Retinal pigment epithelial cell (primary cell): ENCODE measurements at places on chromosomes 3 and 15.

DNA sequence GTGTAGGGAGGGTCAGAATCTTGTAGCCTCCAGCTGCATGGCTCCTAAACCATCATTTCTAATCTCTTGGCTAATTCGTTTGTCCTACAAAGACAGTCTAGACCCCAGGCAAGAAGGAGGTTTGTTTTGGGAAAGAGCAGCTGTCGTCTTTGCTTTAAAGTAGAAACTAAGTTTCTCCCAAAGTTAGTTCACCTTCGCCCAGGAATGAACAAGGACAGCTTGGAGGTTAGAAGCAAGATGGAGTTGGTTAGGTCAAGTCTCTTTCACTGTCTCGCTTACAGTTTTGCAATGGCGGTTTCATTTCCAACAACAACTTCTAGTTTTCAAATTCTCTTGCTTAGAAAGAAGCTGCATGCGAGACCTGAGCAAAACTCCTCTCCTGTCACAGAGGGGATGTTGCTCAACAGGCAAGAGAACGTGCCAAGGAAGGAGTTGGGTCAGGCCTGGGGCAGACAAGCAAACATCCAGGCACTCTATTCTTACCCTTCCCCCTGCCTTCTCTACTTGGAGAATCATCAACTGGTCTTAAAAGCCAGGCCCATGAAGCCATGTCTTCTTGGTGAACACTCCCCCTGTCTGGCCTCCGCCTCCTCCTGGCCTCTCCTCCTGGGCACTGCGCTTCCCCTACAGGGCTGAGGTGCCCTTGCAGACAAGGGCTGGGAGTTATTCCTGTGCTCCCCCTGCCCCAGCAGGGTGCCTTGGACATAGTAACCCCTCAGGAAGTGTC lies 57.6 kb downstream of the TMEM44 start:
- DNase-seq, result no peak

DNA sequence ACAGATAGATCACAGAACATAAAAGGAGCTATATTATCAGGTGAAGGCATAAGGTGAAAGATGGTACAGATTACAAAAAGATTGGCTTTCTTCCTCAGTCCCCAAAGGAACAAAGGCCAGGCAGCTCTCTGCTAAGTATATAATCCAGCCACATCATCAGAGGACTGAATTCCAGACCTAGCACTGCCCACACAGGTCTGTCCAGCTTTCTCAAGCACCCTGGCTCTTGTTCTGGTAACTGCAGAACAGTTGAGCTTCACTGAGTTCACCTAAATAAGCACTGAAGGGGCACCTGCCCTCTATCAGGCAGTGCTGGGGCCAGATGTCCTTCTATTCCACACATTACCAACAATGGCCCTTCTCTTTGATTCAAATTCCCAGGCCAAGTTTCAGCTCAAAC lies 6.3 kb downstream of the DUOXA1 start:
- DNase-seq, result no peak

DNA sequence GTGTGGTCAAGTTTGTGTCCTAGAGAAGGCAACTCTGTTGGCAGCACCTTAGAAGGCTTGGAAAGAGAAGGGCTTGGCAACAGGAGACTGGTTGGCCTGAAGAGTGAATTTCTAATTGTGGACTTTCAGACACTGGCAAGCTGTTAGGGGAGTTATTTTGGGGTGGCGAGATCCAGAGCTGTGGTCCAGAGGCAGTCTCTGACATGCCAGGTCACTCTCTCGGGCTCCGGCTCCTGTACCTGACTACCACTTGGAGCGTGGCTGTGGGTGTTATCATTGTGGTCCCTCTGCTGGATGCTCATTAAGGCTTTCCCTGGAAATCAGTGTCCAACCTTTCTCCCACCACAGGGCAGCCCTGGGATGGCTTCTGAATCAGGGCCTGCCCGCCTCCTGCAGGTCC lies 209.0 kb downstream of the SLCO3A1 start:
- DNase-seq, result no peak

DNA sequence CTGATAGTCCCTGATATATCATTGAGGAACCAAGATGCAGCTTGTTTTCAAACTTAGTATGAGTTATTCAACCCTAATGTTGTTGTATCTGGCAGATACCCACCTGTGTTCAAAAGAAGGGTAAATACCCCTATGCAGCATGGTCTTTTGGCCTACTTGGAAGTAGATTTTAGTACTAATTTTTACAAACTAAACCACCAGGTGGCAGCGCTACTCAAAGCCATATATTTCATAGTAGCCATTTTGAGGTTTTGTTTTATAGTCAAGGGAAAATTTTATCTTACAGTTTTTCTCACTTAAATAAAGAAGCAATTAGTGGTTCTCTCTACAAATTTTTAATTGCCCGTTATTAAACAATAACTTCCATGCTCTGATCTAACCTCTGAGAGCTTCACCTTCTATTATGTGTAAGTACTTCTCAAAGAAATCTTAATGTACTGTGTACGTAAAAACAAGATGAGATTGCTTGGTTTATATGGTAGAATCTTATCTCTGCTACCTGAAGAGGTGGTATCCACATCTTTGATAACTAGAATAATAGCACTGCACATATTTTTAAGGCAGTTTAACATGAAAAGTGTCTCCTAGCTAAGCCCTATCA lies 31.5 kb upstream of the MLF1 start:
- DNase-seq, result peak; percentile 2

- no peak for DNase-seq
Measured at GRCh38 chr3:88542916-88543315, 393.2 kb downstream of the C3orf38 start.

DNA sequence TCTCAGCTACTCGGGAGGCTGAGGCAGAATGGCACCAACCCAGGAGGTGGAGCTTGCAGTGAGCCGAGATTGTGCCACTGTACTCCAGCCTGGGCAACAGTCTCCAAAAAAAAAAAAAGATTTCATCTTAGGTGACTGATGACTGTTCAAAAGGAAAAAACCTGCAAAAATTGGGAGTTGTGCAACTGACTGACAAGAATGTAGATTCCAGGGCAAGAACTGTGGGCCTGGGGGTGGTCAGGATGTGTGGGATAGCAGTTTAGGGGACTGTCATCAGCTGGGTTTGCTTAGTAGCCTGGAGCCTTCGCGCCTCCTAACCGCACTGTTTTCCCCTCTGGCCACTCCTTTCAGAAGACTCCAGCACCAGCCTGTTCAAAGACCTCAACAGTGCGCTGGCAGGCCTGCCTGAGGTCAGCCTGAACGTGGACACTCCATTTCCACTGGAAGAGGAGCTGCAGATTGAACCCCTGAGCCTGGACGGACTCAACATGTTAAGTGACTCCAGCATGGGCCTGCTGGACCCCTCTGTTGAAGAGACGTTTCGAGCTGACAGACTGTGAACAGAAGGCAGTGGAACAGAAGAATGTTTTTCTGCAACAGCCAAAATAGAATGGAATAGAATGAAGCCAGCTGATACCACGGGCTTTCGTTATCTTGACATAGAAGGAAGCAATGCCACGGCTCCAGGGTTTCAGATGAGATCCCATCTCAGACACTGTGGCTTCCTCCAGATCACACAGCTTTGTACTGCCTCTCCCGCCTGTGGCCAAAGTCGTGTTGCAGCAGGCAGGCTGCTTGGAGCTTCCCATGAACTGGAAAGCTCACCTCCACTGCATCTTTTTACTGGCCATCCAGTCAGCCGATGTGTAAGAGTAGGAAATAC lies 75.3 kb upstream of the BLM start:
- DNase-seq, result no peak
